Stimulated activated CD8-positive, alpha-beta memory T cell treated with anti-CD3 and anti-CD28 coated beads, Interleukin-7, amount 100 ng/mL, for 24 hours (primary cell): ENCODE measurements at places on chromosomes 2 and 18.

- DNase-seq: no peak
Measured at GRCh38 chr2:218970894-218971293, 11.4 kb downstream of the CDK5R2 start.

DNA sequence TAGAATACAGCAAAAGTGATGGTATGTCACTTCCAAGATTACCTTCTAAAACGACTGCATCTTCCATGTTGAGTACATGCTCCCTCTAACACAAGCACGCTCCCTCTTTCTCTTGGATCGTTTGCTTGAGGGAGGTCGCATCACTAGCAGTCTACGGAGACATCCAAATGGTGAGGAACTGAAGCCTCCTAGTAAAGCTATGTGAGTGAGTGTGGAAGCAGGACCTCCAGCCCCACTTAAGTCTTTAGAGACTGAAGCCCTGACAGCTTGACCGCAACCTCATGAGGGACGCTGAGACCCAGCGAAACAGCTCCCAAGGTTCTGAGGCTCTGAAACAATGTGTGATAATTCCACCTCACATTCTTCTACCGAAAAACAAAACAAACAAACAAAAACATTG, 486.7 kb upstream of the GCFC2 start:
- no peak for DNase-seq

GRCh38 chr2:26654061-26654340, 12.8 kb upstream of the CIB4 start:
- DNase-seq: no peak

- no peak for DNase-seq
Measured at GRCh38 chr18:39624961-39625360, 2059.4 kb upstream of the CELF4 start.

DNA sequence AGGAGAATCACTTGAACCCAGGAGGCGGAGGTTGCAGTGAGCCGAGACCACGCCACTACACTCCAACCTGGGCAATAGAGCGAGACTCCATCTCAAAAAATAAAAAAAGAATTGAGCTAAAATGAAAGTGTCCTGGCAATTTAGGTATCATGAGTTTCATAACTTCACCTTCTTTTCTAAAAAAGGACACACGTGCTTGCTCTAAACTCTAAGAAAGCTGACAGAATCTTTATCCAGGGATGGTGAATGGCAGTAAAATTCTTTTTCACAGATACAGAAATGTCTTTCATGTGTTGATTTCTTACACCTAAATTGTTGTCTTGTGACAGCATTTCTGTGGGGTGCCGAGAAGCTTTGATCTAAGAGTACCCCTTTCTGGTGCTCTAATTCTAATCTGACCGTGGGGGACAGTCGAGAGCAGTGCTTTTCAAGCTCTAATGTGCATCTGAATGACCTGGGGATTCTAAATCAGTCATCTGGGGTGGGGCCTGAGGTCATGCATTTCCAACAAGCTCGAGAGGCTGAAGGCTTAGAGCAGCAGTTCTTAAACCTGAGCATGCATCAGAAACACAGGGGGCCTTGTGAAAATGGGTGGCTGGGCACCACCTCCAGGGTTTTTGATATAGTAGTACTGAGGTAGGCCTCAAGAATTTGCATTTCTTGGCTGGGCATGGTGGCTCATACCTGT, 42.1 kb upstream of the REL start:
- DNase-seq: no peak
